ENCODE measurements at places on chromosomes 2 and 18.

DNA sequence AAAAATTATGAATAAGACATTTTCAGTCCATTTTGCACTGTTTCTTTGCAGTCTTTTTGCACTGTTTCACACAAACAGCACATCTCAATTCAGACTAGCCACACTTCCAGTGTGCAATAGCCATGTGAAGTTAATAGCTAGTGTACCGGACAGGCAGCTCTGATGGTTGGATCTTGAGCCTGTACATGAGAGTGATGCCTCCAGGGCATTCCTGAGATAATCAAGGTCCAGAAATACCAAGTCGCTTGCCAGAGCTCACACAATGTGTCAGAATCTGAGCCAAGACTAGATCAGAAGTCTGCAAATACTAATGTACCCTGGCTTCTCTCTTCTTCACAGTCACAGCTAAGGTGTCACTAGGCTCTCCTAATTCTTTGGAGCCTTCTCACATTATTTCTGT is 180.2 kb downstream of the OSR1 start:
- DNase-seq, result no peak

GRCh38 chr2:15506229-15506819 is 54.8 kb downstream of the NBAS start:
- no peak for DNase-seq

DNA sequence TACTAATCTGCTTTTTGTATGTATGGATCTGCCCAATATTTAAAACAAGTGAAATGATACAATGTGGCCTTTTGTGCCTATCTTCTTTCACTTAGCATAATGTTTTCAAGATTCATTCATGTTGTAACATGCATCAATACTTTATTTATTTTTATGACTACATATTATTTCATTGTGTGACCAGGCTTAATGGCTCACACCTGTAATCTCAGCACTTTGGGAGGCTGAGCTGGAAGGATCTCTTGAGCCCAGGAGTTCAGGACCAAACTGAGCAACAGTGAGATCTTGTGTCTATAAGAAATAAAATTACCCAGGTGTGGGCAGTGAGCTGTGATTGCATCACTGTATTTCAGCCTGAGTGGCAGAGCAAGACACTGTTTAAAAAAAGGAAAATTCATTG is 33.2 kb downstream of the SPOPL start:
- DNase-seq, result no peak

GRCh38 chr18:22883827-22884226 is 49.3 kb upstream of the RBBP8 start:
- no peak for DNase-seq

GRCh38 chr2:175874291-175874690 is 127.8 kb downstream of the LNPK start:
- DNase-seq, result no peak

DNA sequence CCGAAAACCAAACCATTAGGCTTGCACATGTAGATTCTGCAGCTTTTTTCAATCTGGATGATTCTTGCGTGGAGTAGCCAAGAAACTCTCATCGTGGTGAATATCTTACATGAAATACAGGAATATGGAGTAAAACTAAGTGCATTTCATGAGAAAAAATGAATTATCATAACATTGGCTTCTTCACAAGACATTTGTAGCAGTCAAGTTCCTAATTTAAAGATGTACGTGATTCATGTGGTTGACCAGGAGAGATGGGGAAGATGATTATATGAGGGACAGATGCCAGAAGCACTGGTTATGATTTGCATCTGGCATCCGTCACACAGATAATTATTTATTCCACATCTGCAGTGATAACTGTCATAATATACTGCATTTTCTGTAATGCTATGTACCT is 90.4 kb downstream of the ANTXR1 start:
- DNase-seq, result no peak

DNA sequence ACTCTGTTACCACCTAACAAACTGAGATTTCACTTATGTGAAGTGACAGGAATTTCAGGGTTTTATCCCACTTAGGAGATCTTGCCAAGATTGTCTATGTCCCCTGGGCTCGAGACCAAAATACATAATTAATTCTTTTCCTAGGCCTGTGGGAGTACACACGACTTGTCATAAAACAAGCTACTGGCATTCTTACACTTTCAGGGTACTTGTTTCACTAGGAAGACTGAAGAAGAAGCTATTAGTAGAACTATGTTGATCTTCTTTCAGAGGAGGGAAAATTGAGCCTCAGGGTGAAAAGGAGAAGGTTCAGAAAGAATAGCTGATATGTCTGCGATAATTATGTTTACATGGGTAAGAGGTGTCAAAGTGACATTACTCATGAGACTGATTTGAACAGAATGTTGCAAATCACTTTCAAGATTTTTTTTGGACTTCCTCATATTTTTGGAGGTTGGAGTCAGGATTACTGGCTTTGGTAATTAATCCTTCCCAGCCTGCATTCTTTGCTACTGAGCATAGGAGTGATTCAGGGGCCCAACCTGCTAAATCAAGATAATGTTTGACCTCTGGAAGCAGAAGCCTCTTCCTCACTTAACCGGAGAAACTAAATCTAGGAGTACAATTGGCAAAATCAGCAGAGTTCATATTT is 240.0 kb upstream of the NT5C1B start:
- peak; percentile 76 for DNase-seq

- no peak for DNase-seq
These were observed 52.8 kb upstream of the HAAO start for GRCh38 chr2:42844901-42845821.

DNA sequence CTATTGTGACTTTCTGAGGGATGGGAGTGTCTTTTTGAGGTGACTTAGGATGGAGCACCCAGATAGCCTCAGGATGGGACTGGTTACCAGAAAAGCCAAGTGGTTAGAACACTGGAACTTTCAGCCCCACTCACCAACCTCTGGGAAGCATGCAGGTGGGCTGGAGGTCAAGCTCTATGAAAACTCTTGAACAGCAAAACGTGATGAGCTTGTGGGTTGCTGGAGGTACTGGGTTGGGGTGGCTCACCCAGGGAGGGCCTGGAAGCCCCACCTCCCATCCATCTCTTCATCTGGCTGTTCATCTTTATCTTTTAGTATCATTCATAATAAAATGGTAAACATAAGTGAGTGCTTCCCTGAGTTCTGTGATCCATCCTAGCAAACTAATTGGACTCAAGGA is 216.4 kb downstream of the SPP2 start:
- DNase-seq, result no peak

All from SW 1271 (cell line).